ENCODE measurements at places on chromosomes 3 and 15.

- DNase-seq, result no peak
These were observed 61.6 kb downstream of the SPSB4 start for GRCh38 chr3:141112686-141113297.

- DNase-seq, result no peak
These were observed 3.3 kb downstream of the AMIGO3 start for GRCh38 chr3:49716169-49716568.

DNA sequence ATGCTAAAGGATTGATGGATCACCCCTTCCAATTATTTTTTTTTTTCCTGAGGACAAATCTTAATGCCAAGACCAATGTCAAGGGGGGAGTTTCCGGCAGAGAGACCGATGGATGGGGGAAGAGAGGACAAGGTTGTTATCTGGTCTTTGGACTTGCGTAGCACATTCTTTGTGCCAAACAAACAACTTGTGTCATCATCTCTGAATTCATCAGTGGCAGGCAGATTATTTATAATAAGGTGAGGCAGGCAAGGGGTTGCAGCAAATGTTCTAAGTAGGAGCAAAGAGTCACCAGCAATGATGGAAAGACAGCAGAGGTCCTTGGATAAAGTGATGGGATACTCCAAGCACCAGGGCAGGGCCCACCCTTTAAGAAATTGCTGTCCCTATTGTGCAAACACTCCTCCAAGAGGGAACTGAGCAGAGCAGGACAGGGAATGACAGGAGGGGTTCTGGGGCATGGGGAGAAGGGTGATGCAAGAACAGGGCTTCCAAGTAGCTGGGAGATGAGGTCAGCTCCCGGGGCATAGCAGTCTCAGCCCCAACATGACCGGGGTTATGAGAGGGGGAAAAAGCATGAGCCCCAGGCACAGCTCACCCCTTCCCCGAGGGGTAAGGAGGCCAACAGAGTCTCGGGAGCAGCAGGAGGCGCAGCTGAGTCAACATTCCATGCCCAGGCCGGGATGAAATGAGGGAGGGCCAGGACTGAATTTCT lies 57.4 kb downstream of the ANXA2 start:
- DNase-seq, result no peak

DNA sequence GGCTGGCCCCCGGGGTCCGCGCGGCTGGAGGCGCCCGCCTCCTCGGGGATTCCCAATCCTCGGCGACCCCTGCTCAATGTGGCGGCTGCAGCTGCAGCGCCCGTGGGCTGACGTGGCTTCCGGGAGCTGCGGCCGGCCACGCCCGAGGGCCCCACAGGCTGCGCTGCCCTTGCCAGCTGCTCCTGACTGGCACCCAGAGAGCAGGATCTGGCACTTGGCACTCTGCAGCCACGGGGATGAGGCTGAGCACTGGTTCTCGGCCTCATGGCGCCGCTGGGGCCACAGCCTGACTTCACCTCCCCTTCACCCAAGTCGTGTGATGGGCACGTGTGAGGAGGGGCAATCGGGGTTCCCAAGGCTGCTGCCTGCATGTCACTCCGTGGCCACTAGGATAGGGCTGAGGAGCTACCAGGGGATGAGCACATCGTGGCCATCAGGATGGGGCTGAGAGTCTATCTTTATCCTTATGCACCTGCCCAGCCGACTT lies 267.8 kb upstream of the FRG2C start:
- DNase-seq, result no peak

DNA sequence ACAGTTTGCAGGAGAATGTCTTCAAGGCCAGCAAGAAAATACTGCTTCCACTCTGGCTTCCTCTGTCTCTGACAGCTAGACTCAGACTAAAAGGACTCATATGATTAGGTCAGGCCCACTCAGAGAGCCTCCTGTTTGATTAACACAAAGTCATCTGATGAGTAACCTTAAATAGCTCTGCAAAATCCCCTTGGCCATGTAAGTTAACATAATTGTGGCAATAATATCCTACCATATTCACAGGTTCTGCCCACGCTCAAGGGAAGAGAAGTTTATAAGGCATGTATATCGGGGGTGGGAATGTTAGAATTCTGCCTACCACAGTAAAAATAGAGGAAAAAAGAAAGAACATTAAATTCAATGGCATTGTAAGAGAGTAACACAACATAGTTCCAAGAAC lies 20.6 kb upstream of the HHATL start:
- DNase-seq, result no peak

- no peak for DNase-seq
These were observed 27.0 kb upstream of the UBE3A start for GRCh38 chr15:25465835-25466234.

DNA sequence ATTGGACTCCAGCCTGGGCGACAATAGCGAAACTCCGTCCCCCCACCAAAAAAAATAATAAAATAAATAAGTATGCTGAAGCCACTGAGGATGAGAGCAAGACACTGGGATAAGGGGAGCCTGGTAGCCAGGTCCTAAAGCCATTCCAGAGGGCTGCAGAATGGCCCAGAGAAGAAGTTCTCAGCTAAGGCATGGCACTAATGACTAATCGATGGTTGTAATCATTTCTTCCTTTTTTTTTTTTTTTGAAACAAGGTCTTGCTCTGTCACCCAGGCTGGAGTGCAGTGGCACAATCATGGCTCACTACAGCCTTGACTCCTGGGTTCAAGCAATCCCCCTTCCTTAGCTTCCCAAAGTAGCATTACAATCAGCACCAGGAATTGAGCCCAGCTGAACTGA lies 25.6 kb upstream of the ZNF774 start:
- no peak for DNase-seq

- DNase-seq, result no peak
These were observed 22.4 kb downstream of the LYZL4 start for GRCh38 chr3:42387802-42388651.

DNA sequence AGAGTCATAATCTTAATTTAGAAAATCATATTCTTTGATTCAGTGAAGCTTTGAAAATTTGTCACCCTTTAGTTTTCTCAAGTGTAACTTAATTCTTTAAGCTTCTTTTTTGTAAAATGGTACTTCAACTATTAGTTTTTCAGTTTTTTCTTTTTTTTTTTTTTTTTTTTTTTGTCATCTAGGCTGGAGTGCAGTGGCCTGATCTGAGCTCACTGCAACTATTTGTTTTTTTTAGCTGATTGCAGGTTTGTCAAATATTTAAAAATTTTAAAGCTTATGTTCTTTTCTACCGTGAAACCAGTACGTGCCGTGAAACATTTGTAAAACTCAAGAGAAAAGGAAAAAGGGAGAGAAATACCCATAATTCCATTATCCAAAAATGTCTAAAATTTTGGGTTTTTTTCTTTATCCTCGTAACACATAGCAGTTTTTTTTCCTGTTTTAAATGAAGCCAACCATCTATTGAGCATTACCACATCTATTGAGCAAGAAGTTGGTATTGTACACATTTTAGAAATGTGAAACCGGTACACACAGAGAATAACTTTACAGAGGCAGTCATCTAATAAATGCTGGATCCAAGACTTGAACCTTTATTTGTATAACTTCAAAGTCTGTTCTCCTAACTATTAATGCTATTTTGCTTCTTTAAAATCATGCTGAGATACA lies 25.7 kb downstream of the ECT2 start:
- no peak for DNase-seq

- DNase-seq, result no peak
These were observed 27.5 kb downstream of the MASP1 start for GRCh38 chr3:187264021-187264420.
